ENCODE measurements at places on chromosomes 3 and 15.

GRCh38 chr15:98711810-98712209 lies 63.5 kb downstream of the IGF1R start:
- DNase-seq, result no peak

GRCh38 chr3:174125267-174125824 lies 727.8 kb downstream of the NLGN1 start:
- peak; percentile 30 for DNase-seq

DNA sequence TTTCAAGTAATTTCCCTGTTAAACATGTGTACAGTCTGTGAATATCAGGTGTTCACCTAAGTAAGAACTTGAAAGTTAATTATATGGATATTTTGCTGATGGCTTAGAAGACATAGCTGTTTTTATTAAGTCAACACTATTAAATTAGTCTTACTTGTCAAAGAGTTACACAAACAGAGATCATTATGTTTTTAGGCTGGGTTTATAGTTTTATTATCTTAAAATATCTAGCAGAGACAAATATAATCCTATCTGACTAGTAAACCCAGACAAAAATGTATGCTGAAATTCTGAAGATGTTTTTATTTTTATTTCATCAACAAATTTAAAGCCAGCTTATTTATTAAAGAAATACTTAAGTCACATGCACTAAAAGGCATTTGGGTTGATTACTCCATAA lies 51.2 kb upstream of the CCK start:
- no peak for DNase-seq

GRCh38 chr3:78738833-78739232 lies 1029.0 kb downstream of the ROBO1 start:
- DNase-seq, result no peak

DNA sequence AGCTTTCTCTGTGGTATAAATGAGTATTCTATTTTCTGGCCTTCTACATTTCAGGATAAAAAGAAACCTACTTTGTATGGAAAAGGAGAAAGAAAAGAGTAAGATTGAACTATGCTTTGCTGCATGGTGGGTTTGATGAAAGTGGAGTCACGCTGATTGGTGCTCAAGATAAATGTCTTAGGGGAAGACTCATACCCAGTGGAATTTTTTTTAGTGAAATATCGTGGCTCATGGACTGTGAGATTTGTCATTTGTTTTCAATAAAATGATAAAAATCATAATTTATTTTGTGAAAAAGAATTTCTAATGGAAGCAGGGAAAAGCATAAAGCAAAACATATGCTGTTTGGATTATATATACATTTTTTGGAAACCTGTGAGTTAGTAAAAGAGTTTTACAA lies 292.5 kb downstream of the ZPLD1 start:
- no peak for DNase-seq

- no peak for DNase-seq
Observed at GRCh38 chr15:41735046-41735445, 39.2 kb upstream of the MAPKBP1 start.

Measured in OCI-M1 (cell line).